Neural crest cell (in vitro differentiated cells): ENCODE measurements at places on chromosomes 5 and 9.

DNA sequence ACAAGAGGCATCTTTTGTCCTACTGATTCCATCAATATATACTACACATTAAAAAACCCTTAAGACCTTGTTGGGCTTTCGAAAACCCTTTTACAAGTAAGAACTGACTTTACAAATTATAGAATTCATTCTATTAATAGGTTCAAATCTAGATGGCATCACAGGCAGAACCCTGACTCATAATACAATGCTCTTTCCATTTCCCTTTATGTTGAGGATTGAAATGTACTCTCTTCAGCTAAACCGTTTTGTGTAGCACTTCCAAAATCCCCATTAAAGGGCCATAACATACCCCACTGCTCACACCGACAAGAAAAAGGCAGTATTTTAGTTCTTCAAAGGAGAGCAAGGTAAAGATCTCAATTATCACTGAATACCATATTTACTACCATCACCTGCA is 11.2 kb downstream of the CSNK1A1 start:
- DNase-seq = no peak

GRCh38 chr5:142079306-142079721 is 29.3 kb upstream of the NDFIP1 start:
- no peak for DNase-seq

DNA sequence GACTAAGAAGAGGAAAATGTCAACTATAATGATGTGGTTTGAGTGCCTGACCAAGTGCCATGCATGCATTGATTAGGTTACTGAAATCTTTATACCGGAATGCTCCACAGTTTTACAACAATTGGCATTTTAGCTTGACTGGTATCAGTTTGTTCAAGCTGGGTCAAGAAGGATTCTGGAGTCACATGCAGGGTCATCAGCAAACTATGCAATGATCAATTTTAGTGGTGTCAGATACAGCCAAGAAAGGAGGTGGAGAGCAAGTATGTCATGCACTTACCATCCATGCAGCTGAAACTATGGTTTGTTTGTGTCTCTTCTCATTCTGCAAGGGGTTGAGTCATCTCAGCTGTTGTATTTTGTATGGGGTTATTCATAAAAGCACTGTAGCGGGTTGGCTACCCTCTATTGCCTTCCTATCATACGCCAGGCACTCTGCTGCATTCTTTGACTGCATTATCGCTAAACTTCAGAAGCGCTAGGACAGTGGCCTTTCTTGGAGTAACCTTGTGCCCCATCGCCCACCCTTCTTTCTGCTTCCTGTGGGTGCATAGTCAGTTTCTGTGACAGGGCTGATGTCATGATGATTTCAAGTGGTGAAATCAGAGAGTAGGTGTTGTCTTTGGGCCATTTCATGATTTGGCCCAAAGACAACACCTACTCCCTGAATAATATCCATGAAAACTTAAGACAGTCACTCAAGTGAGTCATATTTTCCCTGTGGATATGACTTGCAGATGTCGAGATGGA is 145.4 kb downstream of the MTX3 start:
- DNase-seq = no peak

- DNase-seq = no peak
Observed at GRCh38 chr9:127165116-127165515, 42.7 kb upstream of the ANGPTL2 start.

DNA sequence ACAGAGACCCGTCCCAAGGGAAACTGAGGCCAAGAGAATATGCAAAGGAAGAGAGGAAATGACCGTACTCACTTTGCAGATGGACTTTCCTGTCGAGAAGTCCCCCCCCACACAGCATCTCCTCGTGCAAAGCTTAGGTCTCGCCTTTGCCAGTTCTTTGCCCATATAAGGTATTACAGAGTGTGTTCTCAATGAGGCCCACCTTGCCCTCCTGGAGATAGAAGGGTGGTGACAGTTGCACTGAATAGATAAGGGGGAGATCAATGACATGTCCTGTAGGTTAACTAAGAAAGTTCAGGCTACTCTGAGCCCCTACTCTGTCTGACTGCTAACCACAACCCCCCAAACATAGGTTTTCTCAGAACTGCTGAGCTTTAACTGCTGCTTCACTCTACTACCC is 68.2 kb upstream of the SPTLC1 start:
- no peak for DNase-seq

GRCh38 chr9:134835448-134835847 is 45.2 kb upstream of the FCN2 start:
- no peak for DNase-seq

GRCh38 chr5:13328316-13328715 is 616.2 kb downstream of the DNAH5 start:
- DNase-seq = no peak

DNA sequence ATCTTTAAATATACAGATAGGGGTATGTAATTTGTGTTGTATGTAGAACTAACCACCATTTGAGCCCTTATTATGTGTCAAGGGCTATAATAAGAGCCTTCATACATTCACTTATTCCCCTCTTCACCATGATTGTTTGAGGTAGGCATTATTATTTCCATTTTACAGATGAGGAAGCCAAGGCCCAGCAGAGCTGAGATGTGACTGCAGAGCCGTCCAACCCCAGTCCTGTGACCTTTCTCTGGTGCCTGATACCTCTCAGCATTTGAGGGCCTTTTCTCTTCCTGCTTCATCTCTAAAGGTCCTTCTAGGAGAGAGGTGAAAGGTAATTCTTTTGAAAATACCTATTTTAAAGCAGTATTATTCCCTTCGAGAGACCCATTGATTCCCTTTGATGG is 37.3 kb downstream of the PIP5K1B start:
- no peak for DNase-seq

GRCh38 chr5:168216989-168217388 is 74.5 kb upstream of the WWC1 start:
- no peak for DNase-seq

- no peak for DNase-seq
Observed at GRCh38 chr5:17497446-17497845, 585 bp upstream of the TAF11L2 start.

DNA sequence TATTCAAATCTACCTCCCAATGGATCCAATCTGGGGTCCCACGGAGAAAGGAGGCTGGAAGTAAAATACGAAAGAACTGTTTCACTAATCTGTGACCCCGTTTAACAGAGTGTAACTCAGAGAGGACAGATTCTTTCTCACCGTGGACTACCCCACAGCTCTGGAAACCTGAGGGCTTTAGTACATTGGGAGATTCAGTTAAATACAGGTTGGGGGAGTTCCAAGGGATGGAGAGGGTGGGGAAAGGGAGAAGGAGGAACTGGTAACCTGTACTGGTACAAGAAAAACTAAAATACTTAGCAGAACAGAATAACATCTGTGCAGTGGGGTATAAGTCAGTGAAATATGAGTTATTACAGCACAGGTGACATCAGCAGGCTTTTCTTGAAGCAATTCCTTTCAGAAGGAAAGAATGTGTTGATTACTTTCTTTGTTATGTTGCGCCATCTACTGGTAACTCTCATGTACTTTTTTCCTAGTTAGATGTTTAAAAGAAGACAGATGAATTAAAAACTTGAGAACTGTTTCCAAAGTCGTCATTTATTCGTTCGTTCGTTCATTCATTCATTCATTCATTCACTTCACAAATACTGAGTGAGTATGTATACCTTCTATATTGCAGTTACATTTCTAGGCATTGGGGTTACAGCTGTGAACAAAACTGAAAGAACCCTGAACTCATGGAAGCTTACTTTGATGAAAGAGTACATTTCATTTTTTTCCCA is 30.0 kb upstream of the STOM start:
- DNase-seq = no peak

- no peak for DNase-seq
Observed at GRCh38 chr9:31153250-31153840, 1231.1 kb upstream of the ACO1 start.

DNA sequence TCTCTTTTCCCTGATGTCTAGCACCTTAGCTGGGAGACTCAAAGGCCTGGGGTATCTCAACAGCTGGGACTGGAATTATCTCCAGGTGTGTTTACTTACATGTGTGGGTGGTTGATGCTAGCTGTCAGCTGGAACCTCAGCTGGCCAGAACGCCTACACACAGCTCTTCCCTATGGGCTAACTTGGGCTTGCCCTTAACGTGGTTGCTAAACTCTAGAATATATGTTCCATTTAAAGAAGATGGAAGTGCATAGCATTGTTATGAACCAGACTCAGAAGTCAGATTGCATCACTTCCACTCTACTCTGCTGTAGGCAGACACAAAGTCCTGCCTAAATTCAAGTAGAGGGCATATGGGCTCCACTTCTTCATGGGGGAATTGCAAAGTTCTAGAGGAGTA is 29.3 kb downstream of the SGCD start:
- no peak for DNase-seq

DNA sequence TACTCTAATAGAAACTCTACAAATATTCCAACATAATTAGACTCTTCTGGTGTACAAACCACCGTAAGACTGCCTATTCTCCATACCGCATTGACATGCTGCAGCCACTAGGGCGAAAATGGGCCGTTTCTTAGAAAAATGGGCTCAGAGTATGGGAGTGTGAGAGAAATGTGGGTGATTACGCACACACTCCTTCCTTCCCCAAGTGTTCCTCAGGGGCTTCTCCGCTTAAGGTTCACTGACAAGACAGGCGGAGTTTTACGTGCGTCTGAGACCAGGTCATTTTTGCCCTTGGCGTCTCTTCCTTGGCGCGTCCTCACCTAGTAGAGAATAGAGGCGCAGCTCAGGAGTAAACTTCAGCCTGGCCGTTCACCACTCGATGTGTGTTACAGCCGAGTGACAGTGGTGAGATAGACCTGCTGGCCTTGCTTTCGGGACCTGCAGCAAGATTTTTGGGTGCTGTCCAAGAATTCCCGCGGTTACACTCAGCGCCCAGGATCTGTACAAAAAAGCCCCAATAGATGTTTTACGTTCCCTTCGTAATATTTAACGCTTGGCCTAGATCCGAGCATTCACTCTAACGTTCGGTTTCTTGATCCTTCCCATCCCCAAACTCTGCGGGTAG is 1.8 kb upstream of the NTRK2 start:
- DNase-seq = peak; percentile 17

DNA sequence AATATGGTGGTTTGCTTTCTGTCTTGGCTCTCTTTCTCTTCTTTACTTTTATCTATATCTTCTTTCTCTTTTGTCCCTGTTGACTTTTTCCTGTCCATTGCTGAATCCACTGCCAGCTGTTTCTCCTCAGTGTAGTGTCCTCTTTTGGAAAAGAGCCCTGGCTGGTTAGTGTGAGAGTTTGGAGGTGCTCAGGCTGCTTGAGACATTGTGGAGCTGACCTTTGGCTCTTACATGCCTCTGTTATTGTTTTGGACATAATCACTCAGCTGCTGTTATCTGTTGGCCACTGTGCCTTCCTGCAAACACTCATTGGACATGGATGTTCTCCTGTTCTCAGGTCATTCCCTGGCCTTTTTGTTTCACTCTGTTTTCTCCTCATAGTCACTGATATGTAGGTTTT is 295.4 kb upstream of the RIOK2 start:
- DNase-seq = no peak

DNA sequence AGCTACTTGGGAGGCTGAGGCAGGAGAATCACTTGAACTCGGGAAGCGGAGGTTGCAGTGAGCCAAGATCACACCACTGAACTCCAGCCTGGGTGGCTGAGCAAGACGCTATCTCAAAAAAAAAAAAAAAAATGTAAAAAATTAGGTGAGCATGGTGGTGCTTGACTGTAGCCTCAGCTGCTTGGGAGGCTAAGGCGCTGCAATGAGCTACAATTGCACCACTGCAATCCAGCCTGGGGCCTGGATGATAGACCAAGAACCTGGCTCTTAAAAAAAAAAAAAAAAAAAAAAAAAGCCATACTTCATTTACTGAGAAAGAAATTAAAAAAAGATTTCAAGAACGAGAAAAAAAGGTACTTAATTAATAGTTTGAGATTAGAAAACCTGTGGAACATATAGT is 62.1 kb downstream of the SVEP1 start:
- no peak for DNase-seq

DNA sequence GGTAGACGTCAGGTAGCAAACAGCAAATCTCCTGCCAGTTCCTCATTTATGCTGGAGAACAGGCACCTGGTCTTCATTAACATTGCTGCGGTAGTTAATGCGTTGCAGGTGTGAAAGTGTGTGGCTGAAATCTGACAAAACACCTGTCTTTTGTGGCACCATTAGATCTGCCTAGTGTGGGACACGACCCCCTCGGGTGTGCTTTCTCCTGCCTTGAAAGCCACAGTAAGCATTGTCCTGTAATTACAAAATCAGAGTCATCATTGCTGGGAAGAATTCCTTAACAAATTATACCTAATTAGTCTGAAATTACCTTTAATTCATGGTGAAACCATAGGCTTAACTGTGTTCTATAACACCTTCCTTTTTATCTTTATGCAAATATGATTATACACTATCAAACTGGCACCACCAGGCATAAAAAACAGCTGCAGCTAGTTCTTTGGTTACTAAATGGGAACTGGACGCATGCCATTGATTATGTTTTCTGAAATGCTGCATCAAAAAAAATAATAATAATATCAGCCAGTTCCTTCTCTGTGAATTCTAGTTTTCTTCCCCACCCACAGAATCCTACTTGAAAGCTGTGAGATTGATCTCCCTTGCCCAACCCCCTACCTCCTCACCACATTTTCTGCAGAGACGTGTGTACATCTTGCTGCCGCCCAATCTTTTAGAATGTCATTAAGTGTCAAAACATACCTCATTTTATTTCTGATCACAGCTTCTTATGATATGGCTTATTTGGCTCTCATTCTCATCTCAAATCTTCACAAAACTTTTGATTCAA is 374.0 kb downstream of the NFIB start:
- DNase-seq = no peak

DNA sequence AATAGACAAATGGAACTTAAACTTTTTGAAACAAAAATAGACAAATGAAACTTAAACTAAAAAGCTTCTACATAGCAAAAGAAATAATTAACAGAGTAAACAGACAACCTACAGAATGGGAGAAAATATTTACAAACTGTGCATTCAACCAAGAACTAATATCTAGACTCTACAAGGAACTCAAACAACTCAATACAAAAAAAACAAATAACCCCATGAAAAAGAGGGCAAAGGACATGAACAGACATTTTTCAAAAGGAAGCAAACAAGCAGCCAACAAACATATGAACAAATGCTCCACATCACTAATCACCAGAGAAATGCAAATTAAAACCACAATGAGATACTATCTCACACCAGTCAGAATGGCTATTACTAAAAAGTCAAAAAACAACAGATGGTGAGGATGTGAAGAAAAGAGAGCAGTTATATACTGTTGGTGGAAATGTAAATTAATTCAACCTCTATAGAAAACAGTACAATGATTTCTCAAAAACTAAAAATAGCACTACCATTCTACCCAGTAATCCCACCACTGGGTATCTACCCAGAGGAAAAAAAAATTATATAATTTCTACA is 170.8 kb upstream of the RGMB start:
- no peak for DNase-seq

DNA sequence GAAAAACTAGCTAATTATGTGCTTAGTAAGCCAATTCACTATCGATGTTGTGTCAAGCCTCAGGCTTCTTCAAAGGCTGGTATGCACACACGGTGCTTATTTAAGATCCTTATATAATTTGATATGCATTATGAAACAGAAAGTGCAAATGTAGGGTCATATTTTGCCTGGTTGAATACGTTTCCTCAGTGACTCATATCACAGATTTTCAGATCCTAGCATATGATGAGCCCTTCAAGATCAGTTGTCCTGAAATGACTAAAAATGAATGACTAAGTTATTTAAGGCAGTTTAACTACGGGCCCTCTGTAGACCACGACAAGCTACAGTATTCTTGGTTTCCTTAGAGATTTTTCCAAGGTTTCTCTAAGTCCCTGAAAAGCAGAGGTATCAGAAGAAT is 778.3 kb downstream of the PRELID2 start:
- no peak for DNase-seq
